ENCODE measurements at places on chromosomes 5 and 9.

- DNase-seq: no peak
These were observed 254.7 kb upstream of the TRPC7 start for GRCh38 chr5:136620016-136620419.

- no peak for DNase-seq
These were observed 109.8 kb upstream of the TARS1 start for GRCh38 chr5:33330992-33331391.

- DNase-seq: no peak
These were observed 639.4 kb downstream of the SEMA5A start for GRCh38 chr5:8906303-8906967.

- DNase-seq: peak; percentile 12
These were observed 586 bp downstream of the HMGXB3 start for GRCh38 chr5:150000990-150001659.

GRCh38 chr9:109381011-109381729 is 60.3 kb upstream of the EPB41L4B start:
- no peak for DNase-seq

GRCh38 chr9:91207729-91208418 is 153.8 kb downstream of the AUH start:
- DNase-seq: peak; percentile 37

DNA sequence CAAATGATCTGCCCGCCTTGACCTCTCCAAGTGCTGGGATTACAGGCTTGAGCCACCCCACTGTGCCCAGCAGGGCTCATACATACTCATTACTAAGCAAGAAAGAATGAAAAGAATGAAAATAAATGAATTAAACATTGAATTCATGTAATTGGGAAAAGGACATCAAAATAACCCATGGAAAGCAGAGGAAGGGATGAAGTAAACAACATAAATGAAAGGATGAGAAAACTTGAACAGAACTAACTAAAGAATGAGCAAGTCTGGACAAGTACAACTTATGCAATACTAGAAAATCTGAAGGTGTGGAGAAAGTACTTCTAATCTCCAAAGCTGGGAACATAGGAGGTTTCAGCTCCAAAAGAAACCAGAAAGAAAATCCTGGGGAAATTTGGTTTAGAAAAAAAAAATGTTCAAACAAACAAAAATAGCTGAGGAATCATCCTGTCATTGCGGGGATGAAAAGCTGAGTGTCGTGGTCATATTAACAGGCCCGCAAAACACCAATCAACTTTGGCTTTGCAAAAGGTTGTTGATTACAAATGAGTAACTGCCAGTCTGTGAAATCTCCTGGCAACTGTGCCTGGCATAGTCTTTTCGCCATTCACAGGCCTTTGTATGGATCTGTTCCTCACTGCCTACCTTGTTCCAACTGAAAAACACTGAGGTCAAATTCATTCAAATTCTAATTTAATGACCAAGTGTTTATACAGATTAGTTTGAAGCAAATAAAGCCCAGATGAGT is 2.3 kb upstream of the AK3 start:
- no peak for DNase-seq

Measured in stimulated activated CD4-positive, alpha-beta T cell treated with anti-CD3 and anti-CD28 coated beads, Interleukin-12 subunit alpha, Interleukin-12 subunit beta, amount 100 ng/mL, for 48 hours (primary cell).